Stimulated activated naive CD8-positive, alpha-beta T cell treated with anti-CD3 and anti-CD28 coated beads, Interleukin-15, amount 100 ng/mL, for 72 hours (primary cell): ENCODE measurements at places on chromosomes 5 and 9.

GRCh38 chr9:89952401-89952800, 347.6 kb downstream of the GADD45G start:
- DNase-seq, result no peak

GRCh38 chr9:70964861-70965260, 156.6 kb downstream of the TRPM3 start:
- DNase-seq, result no peak

GRCh38 chr5:75721573-75721972, 4.3 kb upstream of the POC5 start:
- DNase-seq, result no peak

DNA sequence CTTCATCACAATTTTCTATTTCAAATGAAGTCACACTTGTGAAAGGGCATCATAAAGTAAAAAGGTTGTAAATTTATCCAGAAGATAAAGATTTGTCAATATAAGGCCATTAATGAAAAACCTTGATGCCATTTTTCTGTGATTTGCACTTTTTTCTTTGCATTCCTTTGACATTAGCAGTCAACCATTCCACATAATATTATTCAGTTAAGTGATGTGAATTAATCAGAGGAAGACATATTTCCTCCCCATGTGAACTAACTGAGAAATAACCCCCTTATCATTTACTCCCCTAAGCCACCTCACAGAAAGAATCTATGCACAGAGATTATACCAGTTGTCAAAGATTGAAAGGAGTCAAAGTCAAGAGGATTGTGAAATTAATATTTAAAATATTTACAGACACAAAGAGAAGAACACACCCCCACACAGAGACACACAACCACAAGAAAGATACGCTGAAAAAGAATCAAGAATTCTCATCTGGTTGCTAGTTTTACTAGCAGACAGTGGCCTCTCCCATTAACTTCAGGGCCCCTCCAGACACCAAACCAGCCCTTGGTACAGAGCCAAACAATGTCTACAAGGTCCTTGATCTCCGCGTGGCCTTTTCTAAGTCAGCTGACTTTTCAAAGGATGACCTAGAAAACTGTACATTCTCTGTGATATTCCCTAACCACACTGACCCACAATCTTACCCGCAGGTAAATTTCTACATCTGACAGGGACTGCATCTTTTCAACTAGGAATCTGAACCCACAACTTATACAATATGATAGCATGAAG, 29.5 kb downstream of the GNAQ start:
- DNase-seq, result no peak
